ENCODE measurements at places on chromosomes 4 and X.

GRCh38 chr4:134018846-134019245 is 182.7 kb downstream of the PABPC4L start:
- DNase-seq: no peak

DNA sequence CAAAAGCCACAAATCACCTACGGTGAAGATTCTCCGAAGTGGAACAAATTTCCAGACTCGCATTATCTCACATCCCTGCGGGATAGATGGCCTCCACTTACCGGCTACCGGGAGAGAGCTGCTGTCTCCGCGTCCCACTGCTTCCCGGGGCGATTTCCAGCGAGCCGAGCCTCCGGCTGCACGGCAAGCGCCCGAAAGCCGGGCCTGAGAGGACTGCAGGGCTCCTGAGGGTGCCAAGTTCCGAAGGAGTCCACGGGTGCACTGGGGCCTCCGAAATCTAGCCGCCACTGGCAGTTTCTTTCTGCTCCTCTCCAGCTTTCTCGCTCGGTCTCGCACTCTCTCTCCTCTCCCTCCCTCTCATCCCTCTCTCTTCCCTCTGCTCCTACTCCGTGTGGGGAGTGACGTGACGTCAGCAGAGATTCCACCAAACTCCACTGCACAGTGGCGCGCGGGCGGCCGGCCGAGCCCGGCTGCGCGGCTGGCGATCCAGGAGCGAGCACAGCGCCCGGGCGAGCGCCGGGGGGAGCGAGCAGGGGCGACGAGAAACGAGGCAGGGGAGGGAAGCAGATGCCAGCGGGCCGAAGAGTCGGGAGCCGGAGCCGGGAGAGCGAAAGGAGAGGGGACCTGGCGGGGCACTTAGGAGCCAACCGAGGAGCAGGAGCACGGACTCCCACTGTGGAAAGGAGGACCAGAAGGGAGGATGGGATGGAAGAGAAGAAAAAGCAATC is 14.0 kb upstream of the PITX2 start:
- DNase-seq: no peak

DNA sequence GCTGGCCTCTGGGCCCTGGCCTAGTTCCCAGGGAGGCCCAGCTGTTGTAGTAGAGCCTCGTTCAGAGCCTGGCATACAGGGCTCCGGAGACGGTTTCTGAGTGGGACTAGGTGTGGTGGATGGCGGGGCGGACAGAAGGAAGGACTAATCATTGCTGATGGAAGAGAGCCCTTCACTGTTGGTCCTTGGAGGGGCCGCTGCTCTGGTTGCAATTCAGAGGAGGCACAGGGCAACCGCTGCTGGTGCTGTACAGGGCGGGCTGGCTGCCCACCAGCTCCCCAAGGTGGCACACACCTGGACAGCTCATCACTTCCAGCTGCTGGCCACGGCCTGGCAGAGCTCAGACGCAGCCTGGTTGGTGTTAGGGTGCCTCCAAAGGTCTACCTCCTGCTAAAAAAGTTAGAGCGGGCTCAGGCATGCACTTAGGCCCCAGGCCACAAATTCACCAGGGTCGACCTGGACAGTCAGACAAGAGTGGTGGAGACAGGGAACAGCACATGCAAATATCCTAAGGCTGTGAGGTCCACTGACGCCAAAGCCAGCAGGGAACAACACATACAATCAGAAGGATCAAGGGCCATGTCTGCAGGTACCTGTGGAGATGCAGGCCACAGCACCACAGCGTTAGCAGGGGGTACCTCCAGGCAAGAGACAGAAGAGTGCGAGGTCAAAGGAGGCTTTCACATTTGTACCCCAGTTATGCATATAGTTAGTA is 7.5 kb upstream of the RNF4 start:
- no peak for DNase-seq

DNA sequence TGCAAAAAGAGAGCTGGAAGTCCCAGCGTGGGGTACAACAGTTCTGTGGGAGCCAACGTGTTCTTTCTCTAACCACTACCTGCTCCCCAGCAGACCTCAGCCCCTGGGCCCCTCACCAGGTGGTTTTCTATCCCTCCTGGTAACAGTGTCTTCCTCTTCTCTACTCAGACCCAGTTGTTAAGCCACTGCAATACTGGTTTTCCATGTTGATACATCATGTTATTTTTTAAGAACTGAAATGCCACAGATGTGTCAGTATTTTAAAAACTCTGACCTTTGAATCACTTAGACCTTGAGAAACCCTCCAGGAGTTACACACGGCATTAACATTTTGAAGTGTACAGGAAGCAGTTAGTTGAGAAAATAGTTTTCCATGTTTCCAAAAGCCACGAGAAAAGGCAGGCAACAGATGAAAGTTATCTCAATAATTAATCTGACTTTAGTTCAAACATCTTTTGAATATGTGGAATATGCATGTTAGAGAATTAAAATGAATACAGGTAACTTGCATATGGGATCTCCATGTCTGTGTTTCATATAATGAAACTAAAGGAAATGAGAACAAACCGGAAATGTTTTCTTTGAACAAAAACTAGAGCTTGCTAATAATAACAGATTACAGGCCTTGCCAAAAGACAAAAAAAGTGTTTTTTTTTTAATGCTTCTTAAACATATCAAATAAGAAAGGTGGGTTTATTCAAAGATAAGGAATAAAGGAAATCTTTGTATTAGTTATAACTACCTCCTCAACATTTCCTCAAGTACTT is 108.8 kb downstream of the ZNF827 start:
- DNase-seq: no peak

DNA sequence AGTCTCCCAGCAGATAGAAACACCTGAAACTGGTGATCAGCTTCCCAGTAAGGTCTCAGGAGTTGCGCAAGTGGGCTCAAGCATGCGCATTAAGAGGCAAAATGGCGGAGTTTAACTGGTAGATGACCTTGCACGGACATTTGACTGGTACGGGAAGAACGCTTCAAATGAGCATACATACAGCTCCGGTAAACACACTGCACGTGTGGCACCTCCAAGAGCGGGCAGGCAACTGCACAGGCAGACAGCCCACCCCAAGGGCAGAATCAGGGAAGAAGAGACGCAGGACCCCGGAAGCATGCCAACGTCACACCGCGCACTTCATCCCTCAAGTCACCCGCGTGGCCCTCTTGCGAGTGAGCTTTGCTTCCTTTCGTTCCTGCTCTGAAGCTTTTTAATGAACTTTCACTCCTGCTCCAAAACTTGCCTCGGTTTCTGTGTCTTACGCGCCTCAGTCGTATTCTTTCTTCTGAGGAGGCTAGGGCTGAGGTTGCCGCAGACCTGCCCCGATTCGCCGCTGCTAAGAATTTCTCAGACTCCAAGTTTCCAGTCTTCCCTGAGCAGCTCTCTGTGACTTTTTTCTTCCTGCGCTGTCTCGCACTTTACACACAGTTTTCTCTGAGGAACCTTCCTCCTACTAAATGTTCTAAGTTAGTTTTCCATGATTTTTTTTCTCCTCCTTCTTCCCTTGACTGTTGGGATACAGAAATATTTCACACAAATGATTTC is 180.7 kb upstream of the ZFP42 start:
- DNase-seq: no peak

DNA sequence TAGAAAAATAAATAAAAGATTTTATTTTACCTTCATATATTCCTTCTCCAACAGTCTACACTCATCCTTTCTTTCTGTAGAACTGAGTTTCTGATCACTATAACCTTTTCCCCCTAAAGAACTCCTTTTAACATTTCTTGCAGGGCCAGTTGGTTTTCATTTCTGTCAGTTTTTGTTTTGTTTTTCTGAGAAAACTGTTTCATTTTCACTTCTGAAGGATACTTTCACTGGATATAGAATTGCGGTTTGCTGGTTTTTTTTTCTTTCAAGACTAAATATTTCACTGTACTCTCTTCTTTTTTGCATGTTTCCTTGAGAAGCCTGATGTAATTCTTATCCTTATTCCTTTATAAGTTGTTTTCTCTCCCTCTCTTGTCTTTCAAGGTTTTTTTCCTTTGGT is 90.4 kb upstream of the EOLA2 start:
- DNase-seq: no peak

DNA sequence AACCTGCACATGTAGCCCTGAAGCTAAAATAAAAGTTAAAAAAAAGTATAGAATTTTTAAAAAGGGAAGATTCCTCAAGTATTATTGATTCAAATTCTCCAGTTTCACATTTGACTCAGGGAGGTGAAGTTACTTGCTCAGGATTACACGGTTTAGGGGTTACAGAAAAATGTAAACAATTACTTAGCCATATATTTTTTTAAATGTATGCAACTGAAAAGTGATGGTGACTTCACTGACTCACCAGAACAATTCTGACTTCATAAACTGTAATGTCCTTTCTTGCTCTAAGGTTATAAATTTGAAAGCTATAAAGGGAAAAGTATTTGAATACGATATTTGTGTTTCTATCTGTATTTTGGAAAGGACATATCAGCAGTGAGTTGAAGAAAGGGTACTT is 371.2 kb downstream of the SPRY1 start:
- no peak for DNase-seq

DNA sequence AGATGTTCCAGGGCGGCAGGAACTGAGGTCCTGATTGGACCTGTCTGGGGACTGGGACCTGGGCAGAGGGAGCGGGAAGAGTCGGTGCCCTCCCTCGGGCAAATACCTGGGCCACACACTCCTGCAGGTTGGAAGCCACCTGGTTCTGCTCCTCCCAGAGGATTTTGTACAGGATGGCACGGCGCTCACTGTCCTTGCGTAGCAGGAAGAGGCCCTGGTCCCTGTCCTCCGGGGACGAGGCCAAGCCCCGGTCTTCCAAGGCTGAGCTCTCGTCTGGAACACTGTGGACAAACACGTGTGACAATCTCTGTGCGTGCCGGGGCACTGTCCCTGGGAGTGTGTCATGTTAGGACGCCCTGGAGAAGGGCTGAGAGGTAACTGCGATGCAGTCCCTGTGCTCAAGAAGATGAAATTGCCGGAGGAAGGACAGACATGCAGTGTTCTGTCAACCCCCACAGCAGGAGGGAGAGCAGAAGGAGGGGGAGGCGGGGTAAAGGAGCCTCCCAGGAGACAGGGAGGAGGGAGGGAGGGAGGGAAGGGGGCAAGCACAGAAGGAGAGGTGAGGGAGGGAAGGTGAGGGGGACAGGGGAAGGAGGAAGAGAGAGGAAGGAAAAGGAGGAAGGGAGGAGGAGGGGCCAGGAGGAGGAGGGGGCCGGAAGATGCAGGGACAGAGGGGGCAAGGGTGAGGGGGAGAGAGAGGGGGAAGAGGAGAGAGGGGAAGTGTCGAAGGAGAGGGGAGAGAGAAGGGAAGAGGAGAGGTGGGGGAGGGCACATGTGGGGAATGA is 29.0 kb downstream of the PDHA1 start:
- DNase-seq: no peak

DNA sequence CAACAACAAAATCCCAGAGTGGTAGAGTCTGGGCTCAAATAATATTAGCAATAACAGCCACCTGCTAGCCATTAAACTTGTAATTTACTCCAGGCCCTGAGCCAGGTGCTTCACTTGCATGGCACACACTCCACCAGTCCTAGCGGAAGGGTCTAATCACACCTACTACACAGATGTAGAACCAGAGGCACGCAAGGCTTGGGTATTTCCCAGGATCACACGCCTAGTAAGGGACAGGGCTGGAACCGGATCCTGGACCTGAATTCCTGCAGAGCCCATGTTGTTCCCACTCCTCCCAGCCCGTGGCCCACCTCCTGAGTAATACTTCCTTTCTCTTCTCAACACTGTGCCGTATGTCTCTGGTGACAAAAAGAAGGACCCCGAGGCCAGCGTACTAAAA is 5.7 kb downstream of the MAGEA1 start:
- DNase-seq: no peak

GRCh38 chrX:69096963-69097362 is 68.3 kb downstream of the PJA1 start:
- DNase-seq: no peak

- no peak for DNase-seq
These were observed 17.0 kb upstream of the MAGED1 start for GRCh38 chrX:51876441-51876840.

DNA sequence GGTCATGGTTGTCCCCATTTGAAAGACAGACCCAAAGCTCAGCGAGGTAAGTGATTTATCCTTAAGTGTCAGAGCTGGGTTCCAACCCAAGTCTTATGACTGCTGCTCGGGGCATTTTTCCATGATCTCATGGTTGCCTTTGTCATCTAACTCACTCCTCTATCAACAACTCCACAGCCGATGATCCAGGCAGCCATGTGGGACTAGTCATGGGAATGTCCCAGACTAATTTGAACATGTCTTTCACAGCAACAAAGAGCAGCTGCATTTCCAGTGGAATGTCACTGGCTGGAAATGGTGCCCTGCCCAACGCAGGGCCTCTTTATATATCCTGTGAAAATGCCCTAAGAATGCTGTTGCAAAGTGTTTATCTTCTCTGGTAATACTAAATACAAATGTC is 284.8 kb upstream of the PPARGC1A start:
- DNase-seq: no peak

GRCh38 chr4:114121221-114121620 is 141.8 kb upstream of the ARSJ start:
- DNase-seq: no peak

- DNase-seq: no peak
These were observed 205.5 kb upstream of the MBNL3 start for GRCh38 chrX:132694382-132694781.

GRCh38 chrX:37078434-37078703 is 70.2 kb downstream of the FAM47C start:
- DNase-seq: no peak

DNA sequence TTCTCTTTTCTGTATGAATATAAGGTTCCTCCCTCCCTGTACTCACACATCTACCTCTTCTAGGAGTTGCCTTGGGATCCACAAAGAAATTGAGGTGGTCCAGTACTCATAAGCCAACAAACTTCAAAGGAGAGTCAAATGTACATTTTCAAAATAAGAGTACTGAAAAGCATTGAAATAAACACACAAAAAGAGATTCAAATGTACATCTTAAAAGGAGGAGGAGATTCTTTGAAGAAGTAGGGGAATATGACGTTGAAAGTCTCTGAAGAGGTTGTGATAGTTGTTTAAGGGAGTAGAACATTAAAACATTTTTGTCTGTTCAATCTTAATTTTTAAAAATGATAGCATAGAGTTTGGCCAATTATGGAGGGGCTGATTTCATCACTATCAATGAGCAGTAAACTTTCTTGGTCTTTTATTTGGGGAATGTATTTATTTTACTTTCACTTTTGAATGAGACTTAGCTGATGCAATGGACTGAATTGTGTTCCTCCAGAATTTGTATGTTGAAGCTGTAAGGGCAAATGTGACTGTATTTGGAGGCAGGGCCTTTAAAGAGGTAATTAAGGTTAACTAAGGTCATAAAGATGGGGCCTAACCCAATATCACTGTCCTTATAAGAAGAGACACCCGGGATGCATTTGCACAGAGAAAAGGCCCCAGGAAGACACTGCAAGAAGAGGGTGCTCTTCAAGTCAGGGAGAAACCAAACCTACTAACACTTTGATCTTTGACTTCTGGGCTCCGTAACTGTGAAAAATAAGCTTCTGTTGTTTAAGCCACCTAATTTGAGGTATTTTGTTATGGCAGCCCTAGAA is 226.3 kb upstream of the PGRMC2 start:
- no peak for DNase-seq
